ENCODE measurements at places on chromosomes 6 and 20. TPM values are rescaled to one million over a fixed set of nuclear protein-coding genes. Genes with fewer than 3 reads are reported as not detected.

DNA sequence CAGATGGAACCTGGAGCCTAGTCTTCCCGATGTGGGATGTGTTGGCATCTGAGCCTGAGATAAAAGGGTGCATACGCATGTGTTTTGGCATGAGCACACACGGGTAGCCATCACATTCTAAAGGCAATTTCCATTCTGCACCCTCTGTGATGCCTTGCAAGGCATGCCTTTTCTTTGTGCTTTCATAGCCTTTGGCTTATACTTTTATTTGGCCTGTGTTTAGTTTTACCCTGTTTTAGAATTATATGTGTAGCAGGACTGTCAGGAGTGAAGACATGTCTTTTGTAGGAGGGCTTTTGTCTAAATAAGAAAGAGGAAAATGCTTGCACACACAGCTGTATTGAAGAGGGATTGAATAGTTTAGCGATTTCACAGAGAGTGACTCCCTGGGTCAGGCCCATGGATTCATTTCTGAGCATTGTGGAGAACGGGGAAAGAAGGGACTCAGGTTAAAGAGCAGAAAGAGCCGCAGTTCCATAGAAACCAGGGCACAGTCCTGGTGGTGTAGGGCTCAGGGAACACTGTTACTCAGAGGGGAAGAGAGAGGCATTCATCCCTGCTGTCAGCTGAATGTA, 530.2 kb downstream of the DHX35 start:
- no peak for DNase-seq

DNA sequence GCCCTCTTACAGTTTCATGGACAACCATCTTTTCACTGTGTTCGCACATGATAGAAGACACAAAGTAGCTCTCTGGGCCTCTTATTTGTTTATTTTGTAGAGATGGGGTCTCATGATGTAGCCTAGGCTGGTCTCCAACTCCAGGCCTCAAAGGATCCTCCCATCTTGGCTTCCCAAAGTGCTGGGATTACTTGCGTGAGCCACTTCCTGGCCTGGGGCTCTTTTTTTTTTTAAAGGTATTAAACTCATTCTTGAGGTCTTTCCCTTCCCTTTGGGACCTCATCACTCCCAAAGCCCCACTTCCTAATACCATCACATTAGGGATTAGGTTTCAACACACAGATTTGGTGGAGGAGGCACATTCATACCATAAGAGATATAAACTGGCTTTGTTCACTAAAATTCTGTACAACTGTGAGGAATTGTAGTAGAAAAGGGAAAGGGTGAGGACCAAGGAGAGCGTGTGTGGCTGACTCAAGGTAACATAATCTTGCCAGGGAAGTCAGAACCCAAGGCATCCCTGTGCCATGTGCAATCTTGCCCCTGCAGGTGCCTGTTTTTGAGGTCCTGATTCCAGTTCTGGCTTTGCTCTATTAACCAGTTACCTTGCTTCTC, 45.5 kb downstream of the EIF2S2 start:
- DNase-seq = no peak

DNA sequence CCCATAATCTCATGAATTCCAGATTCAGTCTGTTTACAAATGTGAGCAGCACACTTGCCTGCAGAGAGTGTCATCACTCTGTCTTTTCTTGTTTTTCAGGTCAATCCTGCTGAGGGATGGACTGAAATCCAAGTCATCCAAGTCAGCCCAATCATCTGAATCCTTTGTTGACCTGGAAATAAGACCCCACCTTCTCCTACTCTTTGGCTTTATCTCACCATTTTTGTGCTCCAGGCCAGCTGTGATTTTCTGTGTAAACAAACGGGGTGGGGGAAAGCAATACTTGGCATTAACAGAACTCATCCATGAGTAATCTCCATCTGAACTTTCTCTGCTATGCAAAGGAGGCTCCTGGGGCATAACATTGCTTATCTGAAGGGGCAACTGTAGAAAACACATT, 16.9 kb upstream of the GSTA4 start:
- no peak for DNase-seq

- no peak for DNase-seq
These were observed 93.2 kb downstream of the FOXF2 start for GRCh38 chr6:1482381-1483166.

DNA sequence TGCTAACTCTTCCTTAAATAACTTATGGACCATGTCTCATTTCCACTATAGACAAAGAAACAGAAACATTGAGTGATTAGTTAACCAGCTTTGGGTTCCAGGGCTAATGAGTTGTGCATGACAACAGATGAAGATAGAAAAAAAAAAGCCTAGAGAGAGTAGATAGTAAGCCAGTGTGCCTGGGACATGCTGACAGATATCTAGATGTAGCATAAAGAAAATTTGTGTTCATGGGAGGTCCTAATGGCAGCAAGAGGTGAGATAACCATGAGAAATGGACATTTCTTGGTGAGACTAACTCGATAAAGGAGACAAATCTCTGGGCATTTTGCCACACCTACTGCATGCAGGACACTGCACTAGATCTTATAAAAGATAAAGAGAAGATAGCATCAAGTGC, 2.8 kb upstream of the BTN3A3 start:
- DNase-seq = no peak

- no peak for DNase-seq
These were observed 111.5 kb downstream of the MOXD1 start for GRCh38 chr6:132289756-132290155.

DNA sequence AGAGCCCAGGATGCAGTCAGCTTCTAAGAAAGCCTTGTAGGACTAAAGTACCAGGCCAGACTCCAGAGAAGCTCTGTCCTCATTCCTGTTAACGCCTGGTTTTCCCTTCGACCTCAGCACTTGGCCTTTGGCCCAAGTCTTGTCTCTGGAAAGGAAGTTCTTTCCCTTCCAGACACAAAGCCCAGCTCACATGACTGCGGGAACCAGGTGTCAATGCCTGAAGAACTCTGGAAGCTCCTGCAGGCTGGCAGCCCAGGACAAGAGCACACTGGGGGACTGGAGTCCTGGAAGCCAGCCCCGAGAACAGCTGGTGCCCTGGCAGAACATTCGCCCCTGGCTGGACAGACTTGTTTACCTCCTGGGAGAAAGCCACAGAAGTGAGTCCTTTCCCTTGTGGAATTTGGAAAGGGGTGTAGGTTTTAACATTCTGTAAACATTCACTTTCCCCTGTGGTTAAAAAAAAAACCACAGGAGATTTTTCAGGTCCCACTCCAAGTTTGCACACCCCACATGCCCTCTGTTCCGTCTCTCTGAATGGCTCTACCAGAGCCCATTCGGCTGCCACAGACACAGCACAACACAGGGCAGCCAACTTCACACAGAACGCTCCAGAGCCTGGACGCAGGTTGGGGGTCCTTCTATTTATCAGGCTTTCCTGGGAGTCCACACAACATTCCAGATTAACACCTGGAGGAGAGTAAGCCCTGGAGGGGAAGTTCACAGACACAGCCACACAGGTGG, 18.1 kb downstream of the ACSS1 start:
- peak; percentile 92 for DNase-seq

DNA sequence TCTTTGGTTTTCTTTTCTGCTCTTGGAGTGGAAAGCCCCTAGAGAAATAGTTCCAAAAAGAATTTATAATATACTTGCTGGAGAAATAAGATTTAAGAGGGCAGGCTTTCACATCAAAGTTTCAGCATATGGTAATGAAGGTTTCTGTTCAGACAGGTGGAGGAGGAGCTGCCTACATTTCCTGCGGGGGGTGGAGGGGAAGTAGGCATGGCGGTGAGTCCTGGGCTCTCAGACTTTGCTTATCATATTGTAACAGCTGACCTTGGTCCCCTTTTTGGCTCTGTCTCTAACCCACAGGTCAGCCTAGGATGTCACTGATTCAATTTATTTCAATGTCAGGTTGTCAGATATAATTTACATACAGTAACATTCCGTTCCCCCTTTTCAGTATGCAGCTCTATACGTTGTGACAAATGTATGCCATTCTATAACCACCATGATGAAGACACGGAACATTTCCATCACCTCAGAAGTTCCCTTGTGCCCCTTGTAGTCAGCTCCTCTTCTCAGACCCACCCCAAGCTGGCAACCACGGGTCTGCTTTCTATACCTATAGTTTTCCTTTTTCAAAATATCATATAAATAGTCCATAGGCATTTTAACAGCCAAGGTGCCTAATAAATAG, 77.6 kb upstream of the GGTLC1 start:
- no peak for DNase-seq

- no peak for DNase-seq
These were observed 39.9 kb downstream of the YTHDF1 start for GRCh38 chr20:63176034-63176426.

DNA sequence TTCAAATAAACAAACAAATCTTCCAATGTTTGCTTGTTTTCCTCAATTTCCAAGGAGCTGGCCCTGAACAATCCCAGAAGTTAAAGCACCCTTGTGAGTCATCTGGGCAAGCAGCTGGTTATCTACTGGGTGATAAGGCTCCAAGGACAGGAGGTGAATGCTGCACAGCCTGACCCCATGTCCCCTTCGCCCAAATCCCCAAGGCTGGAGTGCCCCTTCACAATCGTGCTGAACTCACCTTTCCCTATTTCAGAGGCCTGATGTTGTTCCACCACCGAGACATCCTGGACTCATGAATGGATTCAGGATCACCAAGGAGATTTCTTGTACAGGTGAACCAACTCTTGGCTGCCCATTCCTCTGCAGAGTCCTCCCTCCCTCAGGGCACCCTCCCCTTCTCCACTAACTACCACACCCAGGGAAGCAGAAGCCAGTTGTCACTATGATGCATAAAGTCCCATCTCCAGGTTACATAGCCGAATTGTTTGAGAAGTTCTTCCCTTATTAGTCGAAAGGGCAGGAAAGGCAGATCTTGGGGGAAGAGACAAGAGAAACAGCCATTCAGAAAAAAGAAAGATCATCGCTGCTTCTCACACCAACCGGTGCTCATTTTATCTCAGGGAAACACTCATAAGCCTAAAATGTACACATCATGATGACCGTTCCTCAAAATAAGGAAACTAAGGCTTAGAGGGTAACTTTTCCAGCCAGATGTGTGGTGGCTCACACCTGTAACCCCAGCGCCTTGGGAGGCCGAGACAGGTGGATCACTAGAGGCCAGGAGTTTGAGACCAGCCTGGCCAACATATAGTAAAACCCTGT, 138.8 kb upstream of the RREB1 start:
- no peak for DNase-seq

DNA sequence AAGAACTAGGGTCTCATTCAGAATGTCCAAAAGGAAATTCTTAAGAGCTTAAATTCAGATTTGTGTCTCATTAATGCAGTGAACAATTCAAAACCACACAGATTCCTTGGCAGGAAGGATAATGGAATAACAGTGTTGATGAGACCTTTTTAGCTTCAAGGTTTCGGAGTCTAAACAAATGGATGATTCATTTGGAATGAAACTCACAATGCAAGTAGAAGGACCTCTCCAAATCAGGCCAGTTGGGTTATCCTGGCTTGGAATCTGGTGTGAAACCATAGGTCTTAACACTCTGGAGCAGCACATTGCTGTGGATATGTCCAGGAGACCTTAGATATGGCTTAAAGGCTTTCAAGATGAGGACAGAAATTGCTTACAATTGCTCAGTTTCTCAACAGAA, 44.9 kb downstream of the KCTD20 start:
- DNase-seq = no peak

GRCh38 chr20:399182-399707, 8.9 kb upstream of the RBCK1 start:
- no peak for DNase-seq

DNA sequence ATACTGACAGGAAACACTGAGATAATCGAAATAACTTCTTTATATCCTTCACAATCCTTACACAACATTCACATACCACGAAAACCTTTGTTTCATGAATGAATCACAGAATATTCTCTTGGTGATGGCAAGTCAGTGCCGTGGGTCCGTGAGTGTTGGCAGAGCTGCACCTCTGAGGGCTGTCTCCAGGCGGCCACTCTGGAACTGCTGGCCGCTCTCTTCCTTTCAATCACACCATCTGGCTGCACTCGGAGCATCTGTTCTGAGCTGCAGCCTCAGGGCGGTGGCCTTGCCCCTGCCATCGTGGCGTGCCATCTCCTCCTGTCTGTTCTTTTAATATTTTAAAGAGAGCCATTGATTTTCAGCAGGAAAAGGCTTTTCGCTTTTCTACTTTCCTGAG, 129.4 kb upstream of the AFDN start:
- DNase-seq = no peak

DNA sequence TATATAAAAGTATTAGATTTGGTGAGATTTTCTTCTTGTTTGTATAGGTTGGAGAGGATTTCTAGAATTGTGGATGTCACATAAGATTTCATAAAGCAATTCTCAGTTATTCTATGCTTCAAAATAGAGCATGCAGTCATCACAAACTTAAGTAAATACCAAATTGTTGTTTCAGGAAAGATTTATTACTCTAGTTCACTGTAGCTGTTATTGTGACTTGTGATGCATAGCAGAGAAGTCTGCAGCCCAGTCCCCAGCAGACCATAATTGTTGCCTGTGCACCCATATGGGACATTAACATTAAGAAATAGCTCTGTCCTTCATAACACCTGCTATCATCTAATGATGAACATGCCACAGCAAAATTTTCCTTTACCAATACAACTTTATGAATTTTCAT, 228.0 kb upstream of the FAM83B start:
- DNase-seq = no peak

DNA sequence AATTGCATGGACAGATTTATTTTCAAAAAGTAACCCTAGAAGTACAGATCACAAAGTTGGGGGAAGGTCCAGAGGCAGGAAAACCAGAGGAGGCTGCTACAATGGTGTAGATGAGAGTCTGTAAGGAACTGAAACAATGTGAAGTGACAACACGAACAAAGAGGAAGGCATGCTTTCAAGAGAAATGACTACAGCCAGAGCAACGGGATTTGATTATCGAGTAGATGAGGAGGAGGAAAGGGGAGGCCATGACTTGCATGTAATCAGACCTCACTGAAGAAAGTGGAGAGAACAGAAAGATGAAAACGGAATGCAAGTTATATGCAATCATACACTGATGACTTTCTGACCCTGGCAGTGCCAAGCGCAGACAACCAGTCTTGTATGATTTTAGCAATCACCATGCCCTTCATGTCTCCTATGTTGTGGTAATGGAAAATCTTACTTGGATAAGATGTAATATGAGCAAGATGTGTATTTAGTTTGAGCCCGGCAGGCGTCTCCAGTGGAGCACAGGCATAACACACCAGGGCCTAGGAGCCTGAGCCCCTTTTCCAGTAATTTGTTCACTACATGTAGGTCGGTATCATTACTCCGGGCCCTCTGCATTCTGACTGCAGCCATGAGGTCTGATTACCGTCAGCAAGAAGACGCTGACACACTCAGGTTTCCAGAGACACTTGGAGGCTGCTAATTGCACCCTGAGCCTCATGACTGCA, 34.0 kb upstream of the FAM83C start:
- DNase-seq = no peak

- DNase-seq = no peak
These were observed 28.1 kb upstream of the ASXL1 start for GRCh38 chr20:32329817-32330554.

GRCh38 chr6:16504609-16505008, 256.7 kb downstream of the ATXN1 start:
- no peak for DNase-seq

- DNase-seq = no peak
These were observed 12.0 kb downstream of the SLC12A5 start for GRCh38 chr20:46040902-46041535.

- DNase-seq = no peak
These were observed 141.5 kb upstream of the PDE7B start for GRCh38 chr6:135710042-135710441.

Gene MYH7B
- 0.88 TPM for total RNA-seq

Gene ALDH5A1
- total RNA-seq = 8.2 TPM

Gene MYLK4
- 1.7 TPM for total RNA-seq

Gene KATNA1
- 15.9 TPM for total RNA-seq

Gene RRP36
- total RNA-seq = 36.7 TPM

Gene CRIP3
- total RNA-seq = 2.2 TPM

All from aorta (tissue), 5 donors.